ENCODE measurements at places on chromosomes 11 and 22.

- no peak for DNase-seq
Observed at GRCh38 chr11:12824281-12825041, 150.2 kb downstream of the TEAD1 start.

DNA sequence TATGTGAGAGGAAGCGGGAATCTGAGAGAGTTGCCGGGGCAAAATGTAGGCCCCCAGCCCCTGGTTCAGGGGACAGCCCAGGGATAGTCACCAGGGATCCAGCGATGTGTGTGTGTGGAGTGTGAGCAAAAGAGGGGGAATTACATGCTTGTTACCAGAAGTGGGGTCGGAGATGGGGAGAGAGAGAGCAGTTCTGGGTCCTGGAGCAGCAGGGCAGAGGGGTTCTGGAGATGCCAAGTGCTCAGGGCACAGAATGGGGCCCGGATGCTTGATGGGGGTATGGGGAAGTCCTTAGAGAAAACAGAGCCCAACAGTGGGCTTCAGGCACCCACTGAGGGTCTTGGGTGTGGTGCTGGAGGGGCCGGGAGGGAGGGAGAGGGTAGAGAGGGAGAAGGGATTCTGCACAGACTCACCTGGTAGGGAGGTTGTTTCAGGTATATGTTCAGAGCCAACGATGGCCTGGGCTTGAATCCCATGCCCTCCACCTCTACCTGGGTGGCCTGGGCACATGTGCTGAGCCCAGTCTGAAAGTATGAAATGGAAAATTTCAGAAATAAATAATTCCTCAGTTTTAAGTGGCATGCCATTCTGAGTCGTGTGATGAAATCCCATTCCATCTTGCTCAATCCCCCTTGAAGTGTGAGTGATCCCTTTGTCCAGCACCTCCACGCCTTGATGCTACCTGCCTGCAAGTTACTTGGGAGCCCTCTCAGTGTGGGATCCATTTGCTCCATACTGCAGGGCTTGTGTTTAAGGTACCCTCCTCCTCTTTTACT, 12.4 kb downstream of the SMIM38 start:
- no peak for DNase-seq

GRCh38 chr11:34427186-34427805, 11.4 kb upstream of the CAT start:
- no peak for DNase-seq

DNA sequence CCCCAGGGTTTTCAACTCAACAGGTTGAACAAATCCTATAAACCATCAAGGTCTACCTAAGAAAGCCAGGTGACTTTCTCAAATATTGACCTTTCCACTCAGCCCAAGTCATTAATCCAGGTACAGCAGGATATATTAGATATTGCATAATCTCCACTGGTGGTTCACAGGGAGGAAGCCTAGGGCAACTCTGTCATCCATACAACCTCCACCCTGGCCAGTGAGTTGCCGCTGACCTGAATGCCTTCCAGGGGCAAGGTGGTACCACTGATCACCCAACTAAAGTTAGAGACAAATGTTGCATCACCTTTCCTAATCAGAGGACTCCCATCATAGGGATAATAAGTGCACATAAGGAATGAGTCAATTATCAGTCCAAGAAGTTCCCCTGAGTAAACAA, 22.9 kb downstream of the GUCD1 start:
- no peak for DNase-seq

DNA sequence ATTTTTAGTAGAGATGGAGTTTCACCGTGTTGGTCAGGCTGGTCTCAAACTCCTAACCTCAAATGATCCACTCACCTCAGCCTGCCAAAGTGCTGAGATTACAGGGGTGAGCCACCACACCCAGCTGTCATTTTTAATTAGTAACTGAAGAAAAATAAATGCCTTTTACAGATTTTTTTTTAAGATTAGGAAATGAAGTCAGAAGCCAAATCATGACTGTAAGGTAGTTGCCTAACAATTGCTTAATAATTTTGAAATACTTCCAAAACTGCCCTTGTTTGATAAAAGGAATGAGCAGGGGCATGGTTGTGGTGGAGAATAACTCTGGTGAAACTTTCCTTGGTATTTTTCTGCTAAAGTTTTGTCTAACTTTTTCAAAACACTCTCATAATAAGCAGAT, 98.9 kb upstream of the SLC5A12 start:
- no peak for DNase-seq

DNA sequence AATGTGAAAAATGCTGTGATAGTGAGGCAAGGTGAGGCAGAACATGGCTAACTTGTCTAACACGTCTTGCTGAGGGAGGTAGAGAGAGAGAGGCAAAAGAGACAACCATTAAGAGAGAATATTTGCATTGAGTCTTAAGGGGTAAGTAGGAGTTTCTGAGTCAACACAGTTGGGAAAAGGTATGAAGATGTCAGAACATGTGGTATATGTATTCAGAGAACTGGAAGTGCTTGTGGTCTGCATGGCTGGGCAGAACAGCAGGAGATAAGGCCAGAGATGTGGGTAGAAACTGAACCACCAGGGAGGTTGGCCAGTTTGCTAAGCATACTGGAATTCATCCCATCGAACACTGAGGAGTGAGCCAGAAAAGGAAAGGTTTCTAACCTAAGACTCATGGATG, 25.0 kb upstream of the SLC5A1 start:
- DNase-seq: no peak

- no peak for DNase-seq
Observed at GRCh38 chr11:71917646-71918140, 10.7 kb downstream of the XNDC1N start.

- no peak for DNase-seq
Observed at GRCh38 chr11:8263109-8263768, 439 bp downstream of the LMO1 start.

- no peak for DNase-seq
Observed at GRCh38 chr11:12160680-12161079, 50.3 kb downstream of the MICAL2 start.

DNA sequence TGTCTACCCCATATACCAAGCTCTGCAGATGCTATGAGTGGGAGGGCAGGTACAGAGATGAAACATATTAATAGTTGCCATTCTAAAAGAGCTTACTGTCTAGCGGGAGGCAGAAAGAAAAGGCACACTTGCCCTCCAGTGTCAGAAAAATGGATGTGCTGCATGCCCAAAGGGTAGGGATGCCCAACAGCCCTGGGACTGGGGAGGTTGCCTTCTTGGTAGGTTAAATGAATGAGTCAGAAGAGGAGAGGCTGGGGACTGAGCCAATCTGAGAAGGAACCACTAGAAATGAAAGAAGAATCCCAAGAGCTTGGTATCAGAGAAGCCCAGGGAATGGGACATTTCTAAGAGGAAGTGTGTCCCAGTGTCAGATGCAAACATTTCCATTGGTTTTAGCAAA, 1.2 kb downstream of the BIRC3 start:
- DNase-seq: no peak

DNA sequence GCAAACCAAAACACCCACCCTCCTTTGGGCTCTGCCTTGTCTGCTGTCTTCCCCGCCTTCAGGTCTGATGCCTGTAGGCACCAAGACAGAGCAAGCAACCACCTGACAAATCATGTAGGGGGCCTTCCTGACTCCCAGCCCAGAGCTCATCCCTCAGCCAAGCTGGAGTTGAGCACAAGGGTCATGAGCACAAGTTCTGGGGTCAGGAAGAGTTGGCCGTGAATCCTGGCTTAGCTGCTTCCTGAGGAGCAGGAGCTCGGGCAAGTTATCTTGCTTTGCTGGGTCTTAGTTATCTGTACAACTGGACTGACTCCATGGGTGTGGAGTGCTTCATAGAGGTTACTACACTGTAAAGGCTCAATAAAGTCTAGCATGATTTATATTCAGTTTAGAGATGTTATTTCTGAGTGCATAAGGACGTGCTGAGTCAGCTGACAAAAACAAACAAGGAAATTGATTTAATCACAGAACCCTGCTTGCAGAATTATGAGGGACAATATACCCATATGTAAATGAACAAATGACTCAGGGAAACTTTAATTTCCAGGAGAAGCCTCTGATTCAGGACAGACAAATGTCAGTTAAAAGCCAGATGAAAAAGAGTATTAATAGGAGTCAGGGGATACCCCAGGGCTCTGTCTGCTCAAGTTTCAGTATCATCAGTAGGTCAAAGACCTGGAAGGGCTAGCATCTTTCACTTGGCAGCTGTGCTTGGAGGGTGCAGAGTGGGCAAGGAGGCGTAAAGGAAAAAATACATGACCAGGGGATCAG, 15.0 kb upstream of the APOA1 start:
- peak; percentile 21 for DNase-seq

DNA sequence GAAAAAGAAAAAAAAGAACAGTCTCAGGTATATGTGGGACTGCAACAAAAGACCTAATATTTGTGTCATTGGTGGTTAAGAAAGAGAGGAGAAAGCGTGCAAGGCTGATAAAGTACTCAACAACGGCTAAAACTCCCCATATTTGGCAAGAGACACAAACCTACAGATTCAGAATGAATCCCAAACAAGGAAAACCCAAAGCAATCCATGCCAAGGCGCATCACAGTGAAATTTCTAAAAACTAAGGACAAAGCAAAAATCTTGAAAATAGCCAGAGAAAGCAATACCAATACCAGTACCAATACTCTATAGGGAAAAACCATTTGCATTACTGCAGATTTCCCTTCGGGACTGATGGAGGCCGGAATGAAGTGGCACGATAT, 32.4 kb upstream of the SEPTIN5 start:
- no peak for DNase-seq

DNA sequence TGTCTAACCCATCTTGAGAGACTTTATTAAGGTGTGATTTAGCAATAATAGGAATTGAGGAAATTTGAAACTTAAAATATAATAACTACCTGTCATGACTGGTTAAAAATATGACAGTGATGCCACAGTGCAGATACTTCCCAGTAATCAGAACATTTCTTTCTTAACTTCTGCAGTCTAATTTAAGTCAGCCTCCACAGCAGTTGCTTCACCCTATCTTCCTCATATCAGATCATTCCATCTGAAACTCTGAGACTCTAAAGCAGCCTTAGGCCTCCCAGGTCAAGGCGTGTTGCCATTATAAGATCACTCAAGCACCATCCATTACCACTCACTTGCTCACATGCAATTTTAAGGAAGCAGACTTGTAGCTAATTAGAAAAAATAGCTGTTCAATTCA, 302.2 kb downstream of the AASDHPPT start:
- DNase-seq: no peak

DNA sequence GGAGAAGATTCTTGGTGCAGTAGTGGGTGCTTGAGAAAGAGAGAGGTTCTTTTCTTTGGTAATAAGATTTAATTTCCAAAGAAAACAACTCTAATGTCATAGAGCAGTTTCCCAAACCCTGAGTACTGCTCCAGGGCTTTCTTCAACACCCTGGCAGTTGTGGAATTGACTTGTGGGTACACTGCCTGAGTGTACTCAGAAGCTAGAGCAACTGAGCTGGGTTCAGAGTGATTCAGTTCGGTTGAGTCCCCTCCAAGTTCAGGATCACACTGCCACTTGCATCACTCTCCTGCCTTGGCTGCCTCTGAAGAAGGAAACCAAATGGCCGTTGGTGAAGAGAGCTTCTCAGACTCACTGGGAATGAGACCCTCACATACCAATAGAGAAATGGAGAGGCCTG, 5.3 kb downstream of the DMC1 start:
- no peak for DNase-seq

- DNase-seq: peak; percentile 79
Observed at GRCh38 chr22:40263191-40263590, 83.1 kb upstream of the ADSL start.

GRCh38 chr11:32435511-32435941, at the start of gene WT1:
TSS of gene WT1 (minus strand) at chr11:32435539.
- DNase-seq: no peak

- no peak for DNase-seq
Observed at GRCh38 chr22:20532256-20532993, 25.0 kb downstream of the MED15 start.

DNA sequence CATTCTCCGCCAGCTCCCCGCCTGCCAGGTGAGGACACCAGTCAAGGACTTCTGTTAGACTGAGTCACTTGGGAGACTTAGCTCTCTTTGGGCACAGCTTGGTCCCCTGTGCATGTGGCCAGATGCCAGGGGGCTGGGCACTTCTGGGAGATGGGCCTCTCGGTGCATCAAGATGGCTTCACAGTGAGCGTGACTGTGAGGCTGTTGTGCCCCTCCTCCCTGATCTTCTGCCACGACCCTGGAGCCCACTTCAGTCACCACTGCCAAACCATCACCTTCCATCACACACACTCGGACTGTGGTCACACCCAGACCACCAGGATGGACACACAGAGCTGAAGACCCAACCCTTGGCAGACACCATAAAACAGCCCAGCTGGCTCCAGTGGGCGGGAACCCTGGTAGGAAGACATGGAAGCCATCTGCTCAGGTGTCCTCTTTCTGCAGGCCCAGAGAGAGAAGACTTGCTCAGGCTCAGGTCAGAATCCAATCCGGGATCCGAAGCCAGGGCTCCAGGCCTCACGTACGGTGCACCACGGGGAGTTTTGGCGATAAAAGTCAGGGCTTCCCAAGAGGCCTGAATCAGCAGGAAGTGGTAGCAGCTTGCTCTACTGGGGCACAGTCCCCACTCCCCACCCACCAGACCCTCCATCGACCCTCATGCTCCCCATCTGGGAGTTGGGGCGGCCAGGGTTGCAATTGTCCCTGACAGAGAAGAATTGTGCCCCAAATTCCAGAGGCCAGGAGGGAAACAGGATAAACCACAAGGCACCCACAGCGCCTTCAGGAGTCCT, 29.8 kb upstream of the CD5 start:
- no peak for DNase-seq

- DNase-seq: no peak
Observed at GRCh38 chr11:111097191-111097590, 148.3 kb upstream of the POU2AF2 start.

DNA sequence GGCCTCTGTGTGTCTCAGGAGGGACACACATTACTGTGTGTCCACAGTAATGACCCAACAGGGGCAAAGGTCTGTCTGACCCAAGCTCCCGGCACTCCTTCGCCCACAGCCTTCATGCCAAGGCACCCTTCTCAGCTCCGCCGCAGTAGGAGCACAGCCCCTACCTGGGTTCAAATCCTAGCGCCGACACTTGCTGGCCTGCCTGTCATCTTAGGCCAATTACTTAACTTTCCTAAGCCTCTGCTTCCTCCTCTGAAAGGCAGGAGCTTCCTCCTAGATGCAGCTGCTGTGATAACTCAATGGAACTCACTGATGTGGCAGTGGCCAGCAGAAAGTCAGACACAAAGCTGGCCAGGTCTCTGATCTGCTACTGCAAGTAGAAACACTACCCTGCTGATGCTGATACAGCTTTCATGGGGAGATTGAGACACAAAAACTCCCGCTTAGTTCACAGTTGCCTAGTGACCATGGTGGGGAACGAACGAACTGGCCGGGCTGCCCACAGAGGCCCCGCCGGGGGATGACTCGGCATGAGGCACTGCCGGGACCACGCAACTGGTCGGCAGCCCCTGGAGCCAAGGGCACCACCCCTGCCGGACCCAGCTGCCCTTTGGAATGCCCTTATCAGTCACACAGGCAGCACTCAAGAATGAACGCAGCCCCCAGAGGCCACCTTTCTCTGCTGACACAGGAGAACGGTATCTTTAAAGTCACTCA, 8.1 kb downstream of the EHD1 start:
- DNase-seq: peak; percentile 47

DNA sequence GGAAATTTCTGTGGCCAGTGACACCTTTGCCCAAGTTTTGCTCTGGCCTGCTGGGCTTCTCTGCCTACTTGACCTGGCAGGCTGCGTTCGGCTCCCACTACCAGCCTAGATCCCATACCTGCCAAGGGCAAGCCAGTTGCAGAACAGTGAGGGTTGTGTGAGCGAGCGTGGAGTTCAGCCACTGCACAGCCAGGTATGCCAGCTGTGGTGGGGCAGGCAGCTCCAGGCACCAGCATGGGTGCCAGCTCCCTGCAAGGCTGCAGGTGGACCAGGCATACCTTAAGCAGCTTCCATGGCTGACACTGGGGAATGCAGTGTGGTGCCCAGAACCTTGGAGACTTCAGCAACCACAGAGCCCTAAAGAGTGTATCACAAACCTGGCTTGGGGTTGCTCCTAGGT, 133.5 kb downstream of the LDLRAD3 start:
- no peak for DNase-seq
